ENCODE measurements at places on chromosomes 1 and 21.

DNA sequence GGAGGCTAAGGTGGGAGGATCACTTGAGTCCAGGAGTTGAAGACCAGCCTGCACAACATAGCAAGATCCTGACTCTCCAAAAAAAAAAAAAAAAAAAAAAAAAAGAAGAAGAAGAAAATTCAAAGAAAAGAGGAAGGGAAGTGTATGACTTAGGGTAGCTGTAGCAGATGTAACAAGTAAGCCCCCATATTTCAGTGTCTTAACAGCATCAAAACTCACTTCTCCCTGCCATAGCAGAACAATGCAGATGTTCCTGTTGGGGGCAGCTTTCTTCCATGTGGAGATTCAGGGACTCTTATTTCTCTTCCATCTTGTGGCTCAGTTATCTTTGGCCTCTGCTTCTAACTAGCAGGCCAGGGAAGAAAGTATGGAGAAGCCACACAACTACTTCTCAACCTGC is 10.2 kb upstream of the PTGFRN start:
- no peak for DNase-seq

GRCh38 chr21:38499296-38499695 is 1.0 kb upstream of the ERG start:
- no peak for DNase-seq

DNA sequence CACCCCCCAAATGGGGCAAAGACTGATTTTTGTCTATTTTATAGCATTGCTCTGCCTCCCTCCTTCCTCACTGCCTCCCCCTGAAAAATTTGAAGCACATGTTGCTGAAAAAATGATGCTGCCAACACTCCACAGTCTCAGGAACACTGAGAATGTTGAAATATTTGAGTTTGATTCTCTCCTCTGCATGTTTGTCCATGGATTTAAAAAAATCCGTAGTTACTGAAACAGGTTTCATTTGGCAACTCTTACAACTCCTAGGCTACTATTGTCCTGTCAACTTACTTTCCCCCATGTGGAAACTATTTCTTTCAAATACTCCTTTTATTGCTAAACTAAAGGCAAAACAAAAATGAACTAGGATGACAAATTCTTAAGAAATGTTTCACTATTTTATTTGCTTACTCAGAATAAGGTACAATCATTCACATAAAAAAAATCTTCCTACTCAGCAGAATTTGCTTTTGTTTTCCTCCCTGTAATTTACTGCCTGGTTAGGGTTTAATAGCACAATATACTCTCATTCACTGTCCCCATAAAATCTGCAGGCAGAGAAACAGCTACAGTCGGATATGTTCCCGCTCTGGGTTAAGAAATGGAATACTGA is 50.2 kb downstream of the C21orf91 start:
- no peak for DNase-seq

GRCh38 chr1:235906436-235906835 is 39.7 kb upstream of the LYST start:
- DNase-seq: no peak

DNA sequence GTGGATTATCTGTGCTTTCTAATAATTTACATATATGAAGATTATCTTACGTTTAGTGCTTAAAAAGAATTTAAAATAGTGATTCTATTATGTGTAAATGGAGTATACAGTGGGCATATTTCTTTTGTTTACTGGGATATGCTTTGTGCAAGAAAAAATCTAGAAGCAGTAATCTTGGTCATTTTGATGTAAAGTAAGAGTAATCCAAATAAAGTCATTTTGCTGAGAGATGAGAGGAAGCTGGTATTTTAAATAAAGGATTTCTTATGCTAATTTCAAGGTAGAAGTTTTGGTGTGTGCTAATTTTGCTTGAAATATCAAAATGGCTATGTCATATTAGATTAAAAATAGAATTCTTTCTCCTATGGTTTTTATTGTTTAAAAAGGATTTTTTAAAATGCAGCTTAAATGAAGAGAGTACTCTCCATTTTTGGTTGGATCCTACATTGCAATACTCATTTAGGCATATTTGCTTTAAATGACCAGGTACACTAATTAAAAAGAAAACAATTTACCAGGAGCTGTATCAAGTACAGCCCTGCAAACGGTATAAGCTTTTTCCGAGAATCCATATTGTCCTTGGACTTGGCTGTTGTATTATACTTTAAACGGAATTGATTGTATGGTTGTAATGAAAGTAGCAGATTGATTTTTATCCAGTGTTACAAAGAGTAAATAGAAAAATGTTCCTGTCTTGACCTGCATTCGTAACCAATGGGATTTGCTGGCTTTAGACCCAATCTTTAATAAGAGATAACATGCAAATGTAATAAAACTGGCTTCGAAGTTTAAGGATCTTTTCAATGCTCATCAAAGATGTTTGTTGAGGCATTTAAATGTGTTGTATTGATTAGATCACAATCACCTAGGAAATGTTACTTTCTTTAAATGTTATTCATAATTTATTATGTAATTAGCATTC is 574.7 kb downstream of the USP25 start:
- DNase-seq: no peak

DNA sequence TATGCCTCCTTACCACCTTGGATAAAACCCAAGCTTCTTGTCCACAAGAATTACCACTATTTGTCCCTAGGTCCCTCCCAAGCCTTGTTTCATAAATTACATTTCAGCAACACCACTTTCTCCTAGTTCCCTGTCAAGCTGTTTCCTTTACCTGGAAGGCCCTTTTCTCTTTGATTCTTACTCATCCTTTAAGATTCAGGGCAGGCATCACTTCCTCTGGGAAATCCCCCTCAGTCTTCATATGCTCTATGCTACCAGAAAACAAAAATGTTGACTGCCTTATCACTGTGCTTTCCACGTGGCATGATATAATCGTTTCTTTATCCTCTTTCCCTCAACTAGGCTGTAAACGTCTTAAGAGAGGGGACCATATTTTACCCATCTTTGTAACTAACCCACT is 102.7 kb downstream of the LYST start:
- DNase-seq: no peak

GRCh38 chr1:15476927-15477326 is 1.0 kb downstream of the CELA2B start:
- no peak for DNase-seq

DNA sequence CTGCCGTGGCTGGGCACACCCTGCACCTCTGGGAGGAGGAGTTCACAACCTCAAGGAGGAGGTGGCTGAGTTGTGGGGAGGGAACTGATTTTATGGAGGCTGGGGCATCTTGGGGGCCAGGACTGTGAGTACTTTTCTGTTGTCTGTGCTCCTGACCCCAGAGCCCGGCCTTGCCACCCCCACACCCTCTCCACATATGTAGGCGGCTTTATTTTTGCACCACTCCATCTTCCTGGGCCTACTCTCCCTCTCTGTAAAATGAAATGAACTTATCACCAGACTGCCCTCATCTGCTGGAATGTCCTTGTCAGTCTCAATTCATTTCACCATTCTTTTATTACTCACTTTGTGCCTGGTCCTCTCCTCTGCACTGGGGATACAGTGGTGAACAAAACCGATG is 12.8 kb downstream of the FOXD2 start:
- DNase-seq: no peak

- DNase-seq: peak; percentile 91
Observed at GRCh38 chr1:198656500-198656932, 17.7 kb downstream of the PTPRC start.

DNA sequence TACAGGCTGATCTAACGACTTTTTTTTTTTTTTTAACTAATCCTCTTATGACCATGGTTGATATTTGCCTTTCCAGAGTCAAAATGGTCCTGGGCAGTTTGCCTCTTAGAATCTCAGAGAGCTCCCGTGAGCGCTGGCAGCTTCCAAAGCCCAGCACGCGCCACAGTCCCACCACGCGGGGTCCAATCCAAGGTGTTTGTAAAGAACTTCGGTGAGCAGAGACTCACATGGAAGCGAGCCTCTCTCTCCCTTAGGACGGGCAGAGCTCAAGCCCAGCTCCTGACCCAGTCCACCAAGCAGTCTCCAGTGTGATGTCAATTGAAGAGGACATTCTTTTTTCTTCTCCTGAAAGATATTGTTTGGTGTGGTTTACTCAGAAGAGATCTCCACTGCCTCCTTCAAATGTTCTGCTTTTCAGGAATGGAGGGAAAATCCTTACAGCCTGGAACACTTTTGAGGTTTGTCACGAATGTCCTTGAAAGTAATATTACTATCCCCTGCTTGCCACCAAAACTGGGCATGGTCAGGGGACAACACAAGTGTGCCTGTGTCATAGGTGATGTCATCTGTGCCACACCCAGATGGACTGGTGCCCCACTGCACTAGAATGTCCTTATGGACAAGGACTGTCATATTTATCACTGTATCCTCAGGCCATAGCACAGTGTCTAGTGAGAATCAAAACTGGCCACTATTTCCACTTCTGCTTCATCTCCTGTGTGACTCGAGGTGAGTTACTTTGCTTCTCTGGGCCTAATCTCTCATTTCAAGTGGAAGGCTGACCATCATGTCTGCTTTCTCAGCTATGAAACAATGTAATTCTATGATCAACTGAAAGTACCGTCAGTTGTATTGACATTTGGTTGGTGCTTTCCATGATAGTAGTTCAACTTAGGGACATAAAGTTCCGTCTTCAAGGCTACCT is 97.4 kb upstream of the EDEM3 start:
- no peak for DNase-seq

GRCh38 chr1:12426030-12426429 is 192.0 kb downstream of the DHRS3 start:
- DNase-seq: no peak

DNA sequence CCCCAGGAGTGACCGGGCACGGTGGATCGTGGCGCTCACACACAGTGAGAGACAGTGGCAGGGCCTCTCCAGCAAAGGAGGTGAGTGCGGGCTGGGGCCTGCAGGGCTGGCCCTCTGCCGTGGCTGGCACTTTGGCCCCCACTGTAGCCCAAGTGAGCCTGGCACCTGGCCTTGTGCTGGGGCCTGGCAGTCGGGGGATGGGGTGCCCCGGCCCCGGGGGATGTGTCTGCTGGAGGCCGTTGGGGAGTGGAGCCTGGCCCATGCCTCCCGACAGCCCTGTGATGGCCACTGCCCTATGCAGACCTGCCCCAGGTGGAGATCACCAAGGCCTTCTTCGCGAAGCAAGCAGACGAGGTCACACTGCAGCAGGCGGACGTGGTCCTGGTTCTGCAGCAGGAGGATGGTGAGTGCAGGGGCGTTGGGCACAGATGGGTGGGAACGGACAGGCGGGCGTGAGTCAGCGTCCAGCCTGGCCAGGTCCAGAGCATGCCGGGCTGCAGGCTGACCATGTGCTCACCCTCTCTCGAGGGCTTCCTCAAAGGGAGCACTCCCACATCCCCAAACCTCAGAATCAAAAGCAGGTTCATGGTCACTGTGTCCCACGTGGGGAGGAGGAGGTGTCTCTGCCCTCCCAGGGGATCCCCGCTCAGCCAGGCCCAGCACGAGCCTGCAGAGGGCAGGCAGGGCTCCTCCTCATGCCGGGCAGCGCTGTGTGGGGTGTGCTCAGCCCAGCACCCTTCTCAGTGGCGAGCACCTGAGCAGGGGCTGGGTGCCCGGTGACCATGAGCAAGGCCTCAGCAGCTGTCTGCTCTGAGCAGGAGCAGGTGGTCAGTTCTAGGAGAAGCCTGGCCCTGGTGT is 25.3 kb downstream of the ARHGEF16 start:
- no peak for DNase-seq

GRCh38 chr1:89935235-89935634 is 59.7 kb upstream of the ZNF326 start:
- no peak for DNase-seq

GRCh38 chr1:119052267-119052666 is 64.1 kb upstream of the TBX15 start:
- no peak for DNase-seq

DNA sequence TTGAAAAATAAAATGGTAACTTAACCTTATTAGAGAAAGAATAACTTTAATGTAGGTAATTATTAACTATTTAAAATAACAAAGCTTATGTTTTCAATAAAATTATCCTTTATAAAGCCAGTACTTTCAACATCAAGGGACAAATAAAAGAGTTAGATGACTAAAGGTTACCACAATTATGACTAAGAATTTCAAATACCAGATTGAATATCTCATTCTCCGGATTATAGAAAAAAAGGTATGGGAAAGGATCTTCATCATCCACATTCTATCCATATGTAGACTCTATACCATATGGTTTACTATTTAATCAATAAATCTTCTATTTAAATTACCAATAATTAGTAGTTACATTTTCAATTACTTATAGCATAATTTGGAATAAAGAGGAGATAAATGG is 62.8 kb downstream of the TOR3A start:
- no peak for DNase-seq

GRCh38 chr1:244730153-244730933 is 77.4 kb downstream of the DESI2 start:
- no peak for DNase-seq

DNA sequence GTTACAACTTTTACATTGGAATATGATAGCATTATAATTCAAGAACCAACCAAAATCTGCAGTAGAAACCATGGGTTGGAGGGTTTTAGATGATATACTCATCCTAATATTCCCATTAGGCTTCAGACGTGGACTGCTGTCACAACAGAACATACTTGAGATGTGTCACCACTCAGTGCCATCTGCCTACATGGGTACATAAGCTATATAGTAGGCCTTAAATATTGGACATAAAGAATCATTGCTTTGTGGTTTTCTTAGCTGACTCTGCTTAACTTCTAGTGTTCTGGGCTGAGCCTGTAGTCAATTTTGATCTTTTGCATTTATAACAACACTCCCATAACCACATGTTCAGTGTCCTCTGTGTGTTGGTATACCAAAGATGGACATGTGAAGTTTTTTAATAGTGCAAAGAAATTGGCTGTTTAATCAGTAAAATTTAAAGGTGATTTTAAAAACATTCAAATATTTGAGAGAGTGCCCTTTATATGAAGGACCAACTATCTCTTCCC is 14.2 kb downstream of the RAP1A start:
- DNase-seq: peak; percentile 23

DNA sequence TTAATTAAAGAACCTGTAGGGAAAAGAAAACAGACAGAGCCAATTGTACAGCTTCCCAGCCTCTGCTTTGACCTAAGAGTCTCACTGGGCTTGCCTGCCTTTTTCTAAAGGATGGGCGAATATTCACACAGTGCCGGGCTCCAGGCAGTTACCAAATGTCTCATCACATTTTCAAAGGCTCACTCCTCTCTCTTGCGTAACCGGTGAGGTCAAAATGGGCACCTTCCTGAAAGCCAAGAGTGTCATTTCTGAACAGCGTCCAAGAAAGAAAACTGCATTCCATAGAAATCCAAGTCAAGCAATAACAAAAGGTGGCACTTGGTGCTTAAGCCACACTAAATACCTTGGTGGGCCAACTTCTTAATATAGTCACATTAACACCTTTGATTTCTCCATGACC is 710 bp upstream of the PALMD start:
- DNase-seq: no peak

GRCh38 chr1:87888446-87888845 is 559.8 kb downstream of the LMO4 start:
- DNase-seq: no peak

- DNase-seq: no peak
Observed at GRCh38 chr1:101295209-101295608, 58.4 kb downstream of the S1PR1 start.

- DNase-seq: no peak
Observed at GRCh38 chr1:1034439-1034781, 14.5 kb downstream of the AGRN start.

All from OCI-M1 (cell line).